NCI-H2107 (cell line): ENCODE measurements at places on chromosomes 11 and 22.

DNA sequence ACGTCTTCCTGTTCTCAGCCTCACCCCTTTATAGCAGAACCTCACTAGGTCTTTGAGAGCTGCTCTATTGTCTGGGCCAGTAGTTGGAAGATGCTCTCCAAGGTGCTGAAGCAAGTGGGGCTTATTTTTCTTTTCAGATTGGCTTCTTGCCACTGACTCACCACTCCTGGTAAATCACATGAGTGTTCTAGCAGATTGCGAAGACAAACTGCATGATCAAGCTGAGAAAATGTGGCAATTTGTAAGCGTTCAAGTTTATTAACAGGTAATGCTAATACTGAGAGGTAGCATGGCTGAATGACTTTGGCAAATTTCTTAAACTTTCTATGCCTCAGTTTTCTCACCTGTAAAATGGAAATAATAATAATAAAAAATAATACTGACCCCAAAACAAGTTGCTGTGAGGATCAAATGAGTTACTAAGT lies 59.2 kb downstream of the CACNG2 start:
- no peak for DNase-seq

DNA sequence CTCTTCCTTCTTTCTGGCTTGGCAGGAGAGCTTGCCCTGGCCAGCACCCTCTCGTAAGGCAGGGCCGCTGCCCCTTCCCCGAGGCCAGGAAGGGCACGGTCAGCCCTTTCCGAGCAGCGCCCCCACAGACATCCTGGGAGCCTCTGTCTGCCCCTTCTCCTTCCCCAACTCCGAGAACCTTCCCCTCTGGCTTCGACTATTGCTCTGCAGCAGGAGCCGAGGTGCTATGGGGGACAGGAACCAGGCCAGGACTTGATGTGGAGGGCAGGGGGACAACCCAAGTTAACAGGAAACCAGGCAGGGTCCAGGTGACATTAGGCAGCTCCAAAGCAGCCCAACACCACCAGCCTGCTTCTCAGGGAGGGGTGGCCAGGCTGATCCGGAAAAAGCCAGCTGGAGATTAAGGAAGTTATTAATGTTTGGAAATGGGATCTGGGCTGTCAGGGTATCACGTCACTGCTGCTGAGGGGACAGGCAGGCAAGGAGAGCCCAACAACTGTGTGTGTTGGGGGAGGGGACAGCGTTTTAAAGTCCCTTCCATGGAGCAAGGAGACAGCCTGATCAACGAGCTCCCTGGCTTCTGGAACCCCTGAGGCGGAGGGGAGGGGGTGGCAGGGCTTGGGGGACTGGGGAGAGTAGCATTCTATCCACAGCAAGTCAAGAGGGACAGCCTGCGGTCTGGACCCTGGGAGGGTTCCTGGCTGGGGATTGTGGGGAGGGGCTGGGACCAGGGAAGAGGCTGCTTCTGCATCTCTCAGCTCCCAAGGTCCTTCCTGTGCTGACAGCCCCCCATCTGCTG lies 27.3 kb downstream of the SYT7 start:
- DNase-seq, result no peak

GRCh38 chr11:75879737-75880136 lies 64.7 kb downstream of the UVRAG start:
- DNase-seq, result no peak

GRCh38 chr11:119844808-119845207 lies 115.8 kb upstream of the NECTIN1 start:
- no peak for DNase-seq

DNA sequence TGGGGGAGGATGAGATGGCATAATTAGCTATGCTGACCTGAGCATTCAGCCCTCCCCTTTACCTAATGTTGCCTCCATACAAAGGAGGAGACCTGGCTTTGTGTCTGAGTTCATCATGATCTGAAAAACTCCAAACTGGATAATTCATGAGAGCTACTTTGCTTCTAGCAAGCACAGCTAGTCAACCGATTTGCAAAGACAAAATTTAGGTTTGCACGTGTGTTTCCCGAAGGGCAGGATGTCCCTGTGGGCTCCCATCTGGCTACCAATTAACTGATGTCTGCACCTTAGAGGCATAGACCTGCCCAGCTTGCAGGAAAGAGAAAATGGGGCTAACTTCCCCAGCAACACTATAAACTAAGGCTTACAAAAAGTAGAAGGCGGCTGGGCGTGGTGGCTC lies 42.2 kb upstream of the POU2AF1 start:
- DNase-seq, result no peak

- DNase-seq, result no peak
Observed at GRCh38 chr11:64352995-64353714, 5.8 kb upstream of the RPS6KA4 start.

DNA sequence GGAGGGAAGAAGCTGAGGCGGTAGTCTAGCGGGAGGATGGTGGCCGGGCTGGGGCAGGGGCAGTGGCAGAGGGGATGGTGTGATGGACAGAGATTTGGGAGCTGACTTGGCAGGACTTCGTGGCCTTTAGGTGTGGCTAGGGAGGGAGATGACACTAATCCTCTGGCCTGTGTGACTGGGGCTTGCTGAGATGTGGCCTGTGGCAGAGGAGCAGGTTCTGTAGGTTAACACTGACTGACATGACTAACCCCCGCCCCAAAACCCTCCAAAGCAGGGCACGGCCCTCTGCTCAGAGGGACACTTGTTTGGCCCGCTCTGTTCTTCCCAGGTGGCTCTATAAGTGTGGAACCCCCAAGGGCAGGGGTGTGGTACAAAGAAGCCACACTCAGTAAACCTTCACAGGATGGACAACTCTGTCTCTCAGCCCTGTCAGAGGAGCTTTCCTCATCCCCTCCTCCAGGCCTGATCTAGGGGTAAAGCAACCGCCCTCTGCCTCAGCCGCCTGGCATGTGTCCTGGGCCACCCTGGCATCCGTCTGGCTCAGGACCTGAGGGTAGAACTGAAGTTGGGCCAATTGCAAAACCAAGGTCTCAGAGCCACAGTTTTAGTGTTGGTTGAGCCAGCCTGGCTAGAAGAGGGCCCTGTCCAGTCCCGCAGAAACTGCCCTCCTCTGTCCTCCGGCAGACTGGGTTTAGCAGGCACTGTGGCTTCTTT lies 15.6 kb downstream of the TOM1 start:
- DNase-seq, result no peak

- no peak for DNase-seq
Observed at GRCh38 chr11:78560826-78561484, 13.7 kb downstream of the NARS2 start.

- no peak for DNase-seq
Observed at GRCh38 chr22:36520423-36520822, 8.5 kb downstream of the EIF3D start.

DNA sequence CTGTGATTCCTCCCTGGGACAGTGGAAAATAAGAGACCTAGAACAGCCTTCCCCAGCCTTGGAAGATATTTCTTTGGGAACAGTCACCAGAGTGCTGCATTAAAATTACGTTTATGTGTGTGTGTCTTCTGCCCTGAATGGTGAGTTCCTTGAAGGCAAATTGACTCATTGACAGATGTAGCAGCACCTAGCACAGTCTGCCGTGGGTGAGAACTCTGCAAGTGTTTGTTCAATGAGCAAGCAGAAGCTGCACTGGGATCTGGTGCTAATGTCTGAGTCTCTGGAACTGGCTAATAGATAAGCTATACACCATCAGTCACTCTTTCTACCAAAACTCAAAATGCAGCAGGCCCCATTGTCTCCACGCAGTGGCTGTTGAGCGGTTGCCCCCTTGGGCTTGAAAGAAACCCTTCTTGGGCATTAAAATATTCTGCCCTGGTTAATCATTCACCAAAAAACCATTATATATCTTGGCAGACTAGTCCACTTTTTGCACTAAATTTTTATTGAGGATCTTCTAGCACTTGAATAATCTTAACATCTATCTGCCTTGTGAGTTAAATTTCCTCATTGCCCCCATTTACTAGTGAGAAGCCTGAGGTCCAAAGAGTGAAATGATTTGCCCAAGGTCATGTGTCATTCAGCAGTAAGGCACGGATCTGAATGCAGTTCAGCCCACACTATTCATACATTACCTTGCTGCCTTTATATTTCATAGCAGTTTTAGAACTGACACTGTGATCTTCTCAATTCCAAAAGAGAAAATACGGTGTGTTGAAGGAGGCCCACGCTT lies 87.8 kb upstream of the GALNT18 start:
- no peak for DNase-seq

- DNase-seq, result no peak
Observed at GRCh38 chr11:100686476-100687053, 523 bp upstream of the ARHGAP42 start.

DNA sequence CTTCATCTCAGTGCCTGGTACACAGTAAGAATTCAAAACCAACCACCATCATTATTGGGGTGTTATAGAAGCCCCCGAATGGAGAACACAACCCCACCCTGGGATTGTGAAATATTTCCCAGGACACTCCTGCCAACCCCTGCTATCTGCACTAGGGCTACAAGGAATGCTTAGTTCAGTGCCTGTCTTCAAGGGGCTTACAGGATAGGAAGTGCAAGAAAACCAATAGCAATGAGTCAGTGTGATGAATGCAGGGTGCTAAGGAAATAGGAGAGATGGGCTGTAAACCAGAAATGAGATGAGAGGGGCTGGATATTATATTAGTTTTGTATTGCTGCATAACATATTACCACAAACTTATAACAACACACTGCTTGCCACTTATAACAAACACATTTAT lies 965 bp upstream of the ASCC2 start:
- no peak for DNase-seq

DNA sequence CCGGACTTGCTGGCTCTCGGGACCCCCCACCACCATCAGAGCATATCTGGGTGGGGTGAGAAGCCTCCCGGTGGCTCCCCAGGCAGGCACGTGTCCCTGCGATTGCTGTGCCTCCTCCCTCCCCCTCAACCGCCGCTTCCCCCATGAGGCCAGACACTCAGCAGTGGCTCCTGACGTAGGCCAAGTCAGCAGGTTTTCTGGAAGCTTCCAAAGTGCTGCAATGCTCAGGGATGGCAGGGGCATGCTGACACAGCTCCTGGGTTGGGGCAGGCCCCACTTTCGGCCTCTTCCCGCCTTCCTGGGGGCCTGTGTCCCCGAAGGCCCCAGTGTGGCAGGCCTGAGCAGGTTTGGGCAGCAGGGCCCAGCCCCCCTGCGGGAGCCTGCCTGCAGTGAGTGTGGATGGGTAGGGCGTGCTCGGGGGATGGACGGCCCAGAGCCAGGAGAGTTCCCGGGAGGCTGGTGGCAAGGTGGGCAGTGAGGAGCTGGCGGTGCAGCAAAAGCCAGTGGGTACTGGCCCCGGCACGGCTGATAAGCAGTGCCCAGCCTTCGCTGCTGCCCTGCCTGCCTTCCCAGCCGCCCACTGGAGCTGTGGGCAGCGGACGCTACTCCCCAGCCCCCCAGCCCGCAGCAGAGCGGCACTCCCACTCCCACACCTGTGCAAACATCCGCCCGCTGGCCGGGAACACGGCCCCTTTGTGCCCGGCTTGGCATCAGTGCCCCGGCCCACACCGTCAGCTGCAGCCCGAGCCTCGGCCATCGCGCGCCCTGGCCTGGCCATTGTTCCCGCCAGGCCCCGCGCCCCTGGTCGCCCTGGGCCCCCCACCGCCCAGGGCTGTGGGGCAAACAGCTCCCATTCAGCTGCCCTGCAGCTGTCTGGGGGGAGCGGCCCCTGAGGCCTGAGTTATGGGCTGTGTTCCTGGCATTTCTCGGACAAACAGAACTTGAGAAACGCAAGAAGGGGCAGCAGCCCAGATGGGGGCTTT lies 125.0 kb downstream of the KCNQ1OT1 start:
- no peak for DNase-seq

DNA sequence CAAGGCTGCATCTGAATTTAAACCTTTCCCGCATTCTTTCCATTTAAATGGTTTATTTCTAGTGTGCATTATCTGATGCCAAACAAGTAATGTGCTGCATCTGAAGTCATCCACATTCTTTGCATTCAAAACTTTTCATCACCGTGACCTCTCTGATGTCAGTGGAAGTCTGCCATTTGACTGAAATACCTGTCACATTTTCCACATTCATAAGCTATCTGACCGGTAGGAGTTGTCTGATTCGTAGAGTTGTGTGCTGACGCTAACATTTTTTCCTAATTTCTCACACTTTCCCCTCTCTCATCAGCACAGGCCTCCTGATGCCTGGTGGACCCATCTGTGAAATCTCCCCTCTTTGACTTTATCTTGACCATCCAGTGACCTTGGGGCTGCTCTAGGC lies 79.9 kb upstream of the BARX2 start:
- no peak for DNase-seq

GRCh38 chr11:112156956-112157766 lies 6.7 kb downstream of the IL18 start:
- no peak for DNase-seq

DNA sequence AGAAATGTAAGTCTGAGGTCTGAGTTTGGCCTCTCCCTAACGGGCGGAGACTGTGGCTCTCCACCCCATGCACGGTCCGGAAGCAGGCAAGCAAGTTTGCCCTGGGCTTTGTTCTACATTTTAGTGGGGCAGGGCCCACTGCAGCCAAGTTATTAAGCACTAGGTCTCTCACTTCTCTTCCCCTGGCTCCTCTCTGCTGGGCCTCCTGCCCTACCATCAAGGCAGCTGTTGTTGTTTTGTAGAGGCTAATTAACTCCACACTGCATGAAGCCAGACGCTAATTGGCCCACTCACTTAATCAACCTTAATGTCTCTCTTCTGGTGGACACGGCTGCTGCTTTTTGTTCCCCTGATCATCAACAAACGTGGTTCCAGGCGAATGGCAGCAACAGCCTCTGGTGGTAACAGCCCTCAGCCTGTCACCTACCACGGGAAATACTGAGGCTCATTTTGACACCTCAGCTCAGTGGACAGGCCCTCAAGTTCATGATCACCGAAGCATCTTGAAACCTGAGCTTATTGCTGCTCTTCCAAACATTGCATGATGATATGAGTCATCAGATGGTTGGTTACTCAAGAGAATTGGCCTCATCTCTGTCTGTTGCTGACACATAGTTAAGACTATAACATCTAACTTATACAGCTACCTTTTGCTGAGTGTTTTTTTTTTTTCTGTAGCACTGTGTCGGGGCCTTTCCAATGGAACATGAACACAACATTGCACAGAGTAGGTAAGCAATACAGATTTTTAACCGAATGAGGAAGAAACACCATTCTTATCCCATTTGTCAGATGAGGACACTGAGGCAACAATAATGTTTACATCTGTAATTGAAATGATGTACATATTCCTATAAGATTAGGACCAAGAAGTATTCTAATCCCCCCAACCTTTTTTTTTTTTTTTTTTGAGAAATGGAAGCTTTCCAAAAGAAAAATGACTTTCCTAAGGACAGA lies 20.8 kb upstream of the LMO2 start:
- DNase-seq, result peak; percentile 57

- DNase-seq, result no peak
Observed at GRCh38 chr11:22584976-22585375, 40.6 kb downstream of the FANCF start.

DNA sequence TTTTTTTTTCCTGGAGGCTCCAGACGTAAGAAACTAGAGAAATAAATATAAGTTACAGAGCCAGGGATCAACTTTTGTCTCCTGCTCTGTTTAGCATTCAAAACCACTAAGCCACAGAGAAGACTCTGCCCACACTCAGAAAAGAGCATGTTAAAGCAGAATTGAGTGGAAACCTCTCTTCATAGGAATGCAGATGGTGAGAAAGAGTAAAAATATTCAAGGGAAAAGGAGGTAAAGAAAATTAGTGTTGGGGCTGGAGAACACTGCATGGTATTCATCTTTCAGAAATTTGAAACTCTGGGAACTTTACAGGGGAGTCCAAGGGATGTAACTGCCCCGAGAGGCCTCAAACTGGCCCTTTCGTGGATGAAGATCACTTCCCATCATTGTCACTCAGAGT lies 65.1 kb downstream of the CLMP start:
- DNase-seq, result no peak
